H4 (cell line): ENCODE measurements at places on chromosomes 3 and 15. TPM values are rescaled to one million over a fixed set of nuclear protein-coding genes. Genes with fewer than 3 reads are reported as not detected.
A peak's percentile ranks its signal among the peaks of the same experiment; 100 is the strongest.

GRCh38 chr15:78241017-78241416 lies 6.7 kb upstream of the ACSBG1 start:
- DNase-seq = peak; percentile 64

DNA sequence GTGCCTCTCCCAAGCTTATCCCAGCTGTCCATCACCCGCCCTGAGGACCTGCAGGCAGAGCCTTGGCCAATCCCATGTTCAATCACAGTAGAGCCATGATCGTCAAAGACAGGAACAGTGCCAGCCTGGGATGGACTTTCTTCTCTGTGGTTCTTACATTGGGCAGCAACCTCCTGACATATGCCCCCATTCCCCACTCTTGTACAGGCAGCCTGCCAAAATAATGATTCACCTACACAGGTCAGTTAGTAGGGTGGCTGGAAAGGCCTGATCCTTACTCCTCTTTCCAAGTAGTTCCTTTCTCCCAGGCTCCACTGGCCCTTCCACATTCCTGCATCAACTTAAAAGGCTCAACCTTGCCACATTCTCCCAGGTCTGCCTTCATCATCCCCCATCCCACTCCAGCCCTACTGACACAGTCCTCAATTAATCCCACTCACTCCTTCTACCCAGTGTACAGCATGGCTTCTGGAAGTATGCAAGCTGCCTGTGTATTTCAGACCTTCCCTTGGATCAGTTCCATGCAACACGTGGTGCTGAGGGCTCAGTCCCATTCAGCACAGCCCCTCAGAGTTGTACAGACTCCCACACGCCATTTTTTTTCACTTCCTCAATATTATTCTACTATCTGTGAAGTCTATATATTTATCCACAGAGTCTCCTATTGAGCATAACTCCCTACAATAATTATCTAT lies 189.8 kb downstream of the NTRK3 start:
- no peak for DNase-seq

DNA sequence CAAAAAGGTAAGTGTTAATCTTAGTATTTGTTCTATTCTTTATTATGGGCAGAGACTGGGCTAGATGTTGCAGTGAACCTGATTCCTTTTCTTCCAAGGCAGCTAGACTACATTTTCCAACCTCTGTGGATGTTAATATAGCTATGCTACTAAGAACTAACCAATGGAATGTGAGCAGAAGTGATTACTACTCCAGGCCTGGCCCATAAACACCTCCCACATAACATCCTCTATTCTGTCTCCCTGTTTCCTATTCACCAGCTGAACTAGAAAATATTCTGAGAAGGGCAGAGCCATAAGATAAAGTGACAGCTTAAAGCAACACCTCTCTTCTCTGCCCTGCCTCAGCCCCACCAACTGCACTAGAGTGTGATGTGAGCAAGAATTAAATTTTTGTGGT lies 29.4 kb downstream of the CD200R1L start:
- no peak for DNase-seq

GRCh38 chr15:28002136-28002861 lies 96.8 kb downstream of the OCA2 start:
- no peak for DNase-seq

Gene CCR8
- not detected in 2 replicates for total RNA-seq
